ENCODE measurements at places on chromosomes 2 and 18.

- no peak for DNase-seq
These were observed 146.5 kb downstream of the CDH2 start for GRCh38 chr18:28030458-28030857.

GRCh38 chr2:119484834-119485233, 39.4 kb downstream of the SCTR start:
- DNase-seq = no peak

DNA sequence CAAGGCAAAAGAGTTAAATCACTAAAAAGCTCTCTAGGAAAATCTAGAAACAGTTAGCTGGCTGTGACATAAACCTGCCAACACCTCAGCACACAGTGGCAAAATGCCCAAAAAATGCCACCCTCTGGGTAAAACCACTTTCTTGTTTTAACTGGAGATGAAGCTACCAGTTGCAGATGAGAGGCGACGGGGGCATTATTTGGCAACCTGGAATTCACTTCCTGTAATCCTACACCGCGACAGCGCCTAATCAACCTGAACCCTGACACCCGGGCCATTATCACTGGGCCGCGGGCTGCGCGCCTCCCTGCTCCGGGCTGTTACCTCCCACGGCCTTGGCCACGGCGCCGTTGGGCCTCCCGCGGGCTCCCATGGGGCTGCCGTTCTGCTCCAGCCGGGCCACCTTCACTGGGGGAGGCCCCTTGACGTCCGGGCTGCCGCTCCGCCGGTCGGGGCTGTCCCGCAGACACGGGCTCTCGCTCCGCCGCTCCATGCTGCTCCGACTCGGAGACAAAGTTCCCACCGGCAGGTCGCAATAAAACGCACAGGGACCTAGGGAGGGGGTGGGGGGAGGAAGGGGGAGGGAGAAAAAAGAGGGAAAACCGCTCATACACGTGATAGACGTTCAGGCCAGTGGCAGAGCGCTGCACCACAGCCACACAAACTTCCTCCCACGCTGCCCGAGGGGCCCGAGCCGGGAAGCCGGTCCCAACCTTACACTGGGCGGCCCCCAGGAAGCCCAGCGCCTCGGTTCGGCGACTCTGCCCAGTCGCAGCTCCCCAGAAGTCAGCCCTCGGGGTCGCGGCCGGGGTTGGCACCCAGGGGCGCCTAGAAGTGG, 2.0 kb downstream of the SATB2 start:
- no peak for DNase-seq

DNA sequence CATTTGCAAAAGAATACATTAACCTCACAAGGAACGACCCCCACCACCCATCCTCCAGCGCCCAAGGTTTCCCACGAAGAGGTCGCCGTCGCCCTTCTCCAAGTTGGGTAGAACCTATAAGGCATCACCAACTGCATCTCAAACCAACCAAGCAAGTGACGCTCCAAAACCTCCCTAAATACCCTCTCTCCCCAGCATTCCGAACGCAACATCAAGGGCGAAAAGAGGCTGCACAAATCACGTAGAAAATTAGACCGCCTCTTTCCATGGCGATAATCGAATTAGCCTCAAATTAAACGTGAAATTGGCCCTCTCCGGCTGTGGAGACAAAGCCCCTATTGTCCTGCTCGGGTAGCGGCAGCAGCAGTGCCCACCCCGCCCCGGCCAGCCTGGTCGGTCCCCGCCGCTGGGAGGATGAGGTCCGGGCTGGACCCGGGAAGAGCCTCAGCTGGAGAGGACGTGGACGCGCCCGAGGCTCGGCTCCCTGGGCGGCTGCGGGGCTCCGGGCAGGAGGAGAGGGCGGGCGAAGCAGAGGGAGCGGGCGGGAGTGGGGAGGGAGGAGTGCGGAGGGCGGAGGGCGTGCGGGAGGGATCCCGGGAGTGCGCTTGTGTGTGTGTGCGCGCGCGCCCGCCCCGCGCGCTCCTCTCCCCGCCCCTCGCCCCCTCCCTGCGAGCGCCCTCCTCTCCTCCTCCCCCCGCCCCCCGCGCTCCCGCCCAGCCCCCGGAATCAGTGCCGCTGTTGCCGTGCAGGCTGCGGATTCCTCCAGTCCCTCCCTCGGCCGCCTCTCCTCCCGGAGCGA, at the start of gene SPTBN1:
Gene SPTBN1 (plus strand): TSS at position 765 of the 799 bp plus-strand sequence. CDS start 70,092 bp downstream, outside the sequence.
- DNase-seq = no peak

GRCh38 chr18:41482501-41482900, 472.5 kb upstream of the PIK3C3 start:
- DNase-seq = no peak

DNA sequence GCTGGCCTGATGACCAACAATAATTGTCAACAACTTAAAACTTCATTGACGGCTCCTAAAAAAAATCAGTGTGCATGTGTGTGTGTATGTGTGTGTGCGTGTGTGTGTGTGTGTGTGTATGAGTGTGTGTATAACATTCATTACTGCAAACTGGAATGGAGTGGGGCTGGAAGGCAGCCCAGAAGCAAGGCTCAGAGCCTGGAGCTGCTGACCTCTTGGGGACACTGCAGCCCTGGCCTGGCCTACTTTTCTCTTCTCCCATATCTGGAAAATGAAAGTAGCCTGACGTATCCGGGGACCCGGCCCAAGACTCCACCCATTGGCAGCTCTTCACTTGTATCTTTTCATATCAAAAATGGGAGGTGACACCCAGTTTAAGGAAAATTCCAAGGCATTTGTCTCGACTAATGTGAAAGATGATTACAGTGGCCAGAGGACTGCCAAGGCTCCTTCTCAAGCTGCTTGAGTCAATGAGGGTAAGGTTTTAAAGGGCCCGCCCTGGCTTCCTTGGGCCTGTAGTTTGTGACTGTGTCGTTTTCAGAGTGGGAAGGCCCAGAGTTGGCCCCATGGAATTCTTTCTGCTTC, 72.4 kb upstream of the IL1R1 start:
- DNase-seq = no peak

GRCh38 chr18:38909972-38910371, 1344.4 kb upstream of the CELF4 start:
- DNase-seq = no peak

GRCh38 chr2:150626934-150627411, 139.5 kb upstream of the RND3 start:
- no peak for DNase-seq

- DNase-seq = no peak
These were observed 179.1 kb upstream of the CYP26B1 start for GRCh38 chr2:72326759-72327158.

GRCh38 chr2:154963511-154963910, 265.0 kb downstream of the KCNJ3 start:
- no peak for DNase-seq

DNA sequence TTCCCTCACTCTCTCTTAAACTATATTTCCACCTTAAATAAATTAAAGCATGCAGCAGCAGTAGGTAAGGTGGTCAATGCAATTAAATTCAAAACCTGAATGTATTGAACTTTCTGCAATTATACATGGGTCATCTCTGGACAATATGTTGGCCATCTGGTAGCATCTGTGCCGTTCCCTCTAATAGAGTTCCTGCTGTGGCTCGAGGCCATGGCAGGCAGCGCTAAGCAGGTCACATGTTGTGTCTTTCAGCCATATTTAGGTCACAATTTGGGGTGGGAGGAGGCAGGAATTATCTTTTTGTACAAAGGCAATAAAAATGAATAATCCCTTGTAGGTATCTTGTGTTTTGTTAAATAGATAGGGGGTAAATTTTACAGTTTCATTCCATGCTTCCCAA, 676.2 kb downstream of the ZEB2 start:
- no peak for DNase-seq

- DNase-seq = no peak
These were observed 146.6 kb upstream of the FANCL start for GRCh38 chr2:58387701-58388100.

DNA sequence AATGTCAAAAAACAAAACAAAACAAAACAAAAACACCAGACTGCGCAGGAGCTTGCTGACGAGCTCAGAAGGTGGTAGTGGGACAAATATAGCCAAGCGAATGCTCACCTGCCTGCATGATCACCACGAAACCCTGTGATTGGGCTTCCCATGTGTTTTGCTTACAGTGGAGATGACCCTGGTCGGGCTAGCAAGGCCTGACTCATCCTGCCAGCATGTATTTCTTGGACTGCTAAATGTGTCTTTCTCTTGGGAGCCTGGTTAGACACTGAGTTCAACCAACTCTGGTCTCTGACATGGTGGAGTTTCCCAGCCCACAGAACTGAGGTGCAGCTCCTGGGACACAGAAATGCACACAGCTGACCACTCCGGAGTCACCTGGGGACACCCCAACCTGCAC, 30.7 kb upstream of the DUSP2 start:
- DNase-seq = no peak

DNA sequence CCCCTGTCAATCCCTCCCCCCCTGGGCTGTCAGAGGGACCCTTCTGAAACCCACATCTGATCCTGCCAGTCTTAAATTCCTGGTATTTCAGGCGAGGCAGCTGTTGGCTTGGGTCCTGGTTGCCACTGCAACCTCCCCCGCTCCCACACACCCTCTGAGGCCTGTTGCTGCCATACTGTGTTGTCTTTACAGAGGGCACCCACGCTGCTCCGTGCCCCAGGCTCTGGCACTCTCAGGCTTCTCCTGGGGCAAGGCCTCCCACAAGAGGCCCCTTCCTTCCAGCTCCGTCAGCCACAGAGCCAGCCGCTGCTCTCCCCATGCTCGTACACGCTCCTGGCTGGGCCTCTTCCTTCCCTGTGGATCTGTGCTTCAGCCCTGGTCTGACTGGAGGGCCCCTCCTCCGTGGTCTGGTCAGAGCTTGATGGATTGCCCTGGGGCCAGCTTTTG, 8.6 kb downstream of the CABLES1 start:
- DNase-seq = no peak

DNA sequence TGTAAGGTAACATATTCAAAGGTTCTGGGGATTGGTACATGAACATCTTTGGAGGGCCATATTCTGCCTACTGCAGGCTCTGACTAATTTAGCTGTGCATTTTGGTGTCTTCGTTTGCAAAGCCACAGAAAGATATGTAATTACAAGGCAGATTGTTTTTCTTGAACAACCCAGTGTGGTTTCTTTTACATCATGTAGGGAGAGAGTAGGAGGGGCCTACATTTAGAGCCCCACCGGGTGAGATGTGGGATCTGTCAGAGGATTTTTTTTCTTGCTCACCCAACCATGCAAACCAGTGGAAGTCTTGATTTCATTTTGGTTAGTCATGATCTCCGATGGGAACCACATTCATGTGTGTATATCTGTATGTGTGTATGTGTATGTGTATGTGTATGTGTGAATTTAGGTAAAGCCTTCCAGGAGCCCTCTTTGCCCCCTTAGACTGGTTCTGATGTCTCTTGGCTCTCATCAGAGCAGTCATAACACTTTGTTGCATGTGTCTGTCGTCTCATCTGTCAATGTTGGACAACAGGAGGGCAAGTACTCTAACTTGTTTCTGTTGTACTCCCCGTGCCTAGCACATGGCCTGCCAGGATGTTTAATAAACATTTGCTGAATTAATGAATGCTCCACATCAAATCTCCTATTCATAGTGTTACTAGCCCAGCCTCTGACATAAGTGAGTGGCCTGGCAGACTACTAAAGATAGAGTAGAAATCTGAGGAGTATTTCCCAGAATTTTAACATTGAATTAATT, 239.9 kb downstream of the MTX2 start:
- DNase-seq = no peak

DNA sequence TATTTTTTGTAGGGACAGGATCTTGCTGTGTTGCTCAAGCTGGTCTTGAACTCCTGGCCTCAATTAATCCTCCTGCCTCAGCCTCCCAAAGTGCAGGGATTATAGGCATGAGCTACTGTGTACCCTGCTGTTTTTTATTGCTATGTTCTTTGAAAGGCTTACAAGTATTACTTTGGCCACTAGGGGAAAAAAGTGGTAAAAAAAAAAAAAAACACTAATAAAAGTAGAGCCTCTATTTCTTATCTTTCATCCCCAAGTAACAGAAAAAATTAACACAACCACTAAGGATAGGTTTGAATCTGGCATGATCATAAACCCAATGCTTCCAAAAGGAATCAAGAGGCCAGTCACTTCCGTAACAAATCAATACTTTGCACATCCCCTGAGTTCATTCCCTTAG, 11.6 kb downstream of the NOL10 start:
- no peak for DNase-seq

DNA sequence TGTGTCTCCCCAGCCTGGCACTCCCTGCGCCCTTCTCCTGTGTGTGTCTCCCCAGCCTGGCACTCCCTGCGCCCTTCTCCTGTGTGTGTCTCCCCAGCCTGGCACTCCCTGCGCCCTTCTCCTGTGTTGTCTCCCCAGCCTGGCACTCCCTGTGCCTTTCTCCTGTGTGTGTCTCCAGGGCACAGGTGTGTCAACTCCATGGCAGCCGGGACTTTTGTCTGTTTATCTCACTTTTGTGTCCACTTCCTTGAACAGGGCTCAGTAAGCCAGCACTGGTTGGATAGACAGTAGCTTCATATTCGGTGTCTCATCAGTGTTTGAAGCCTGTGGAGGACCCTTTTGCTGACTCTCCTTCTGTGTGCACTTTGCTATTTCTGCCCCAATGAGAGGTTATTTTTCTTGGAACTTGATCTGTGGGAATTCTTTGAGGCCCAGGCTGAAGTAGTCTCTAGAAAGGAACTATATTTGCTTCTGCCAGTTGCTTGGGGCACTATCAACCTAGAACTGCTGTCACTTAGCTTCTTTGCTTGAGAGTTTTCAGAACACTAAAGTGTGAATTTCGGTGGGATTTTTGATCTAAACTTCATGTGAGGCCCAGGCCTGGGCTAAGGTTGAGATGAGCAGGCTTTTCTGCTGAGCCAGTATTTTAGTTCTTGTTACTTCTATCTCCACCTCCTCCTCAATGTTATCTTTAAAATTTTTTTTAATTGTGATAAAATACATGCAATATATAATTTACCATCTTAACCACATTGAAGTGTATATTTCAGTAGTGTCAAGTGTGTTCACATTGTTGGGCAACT, 8.3 kb upstream of the ASB1 start:
- no peak for DNase-seq

GRCh38 chr2:55952415-55952814, 28.8 kb upstream of the EFEMP1 start:
- DNase-seq = no peak

GRCh38 chr2:200335657-200336056, 29.2 kb downstream of the SPATS2L start:
- no peak for DNase-seq

- no peak for DNase-seq
These were observed 147.9 kb downstream of the B3GNT2 start for GRCh38 chr2:62343636-62344337.

GRCh38 chr2:236971131-236971821, 114.4 kb upstream of the COPS8 start:
- DNase-seq = no peak

- no peak for DNase-seq
These were observed 144.7 kb downstream of the SLC4A3 start for GRCh38 chr2:219772103-219772635.

- no peak for DNase-seq
These were observed 283 bp upstream of the RBBP8 start for GRCh38 chr18:22932885-22933205.

DNA sequence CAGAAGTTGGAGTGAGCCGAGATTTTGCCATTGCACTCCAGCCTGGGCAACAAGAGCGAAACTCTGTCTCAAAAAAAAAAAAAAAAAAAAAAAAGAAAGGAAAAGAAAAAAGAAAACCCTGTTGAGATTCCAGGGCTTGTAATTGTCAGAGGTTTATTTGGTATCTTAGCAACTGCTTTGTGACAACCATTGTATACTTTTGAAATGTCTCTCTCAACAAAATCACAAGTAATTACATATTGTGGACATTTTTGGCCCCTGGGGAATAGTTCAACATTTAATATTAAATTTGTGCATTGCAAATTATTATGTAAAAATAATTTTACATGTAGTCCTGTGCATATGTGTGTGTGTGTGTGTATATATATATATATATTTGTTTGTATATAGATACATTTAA, 270.8 kb downstream of the GALNT13 start:
- DNase-seq = no peak
